ENCODE measurements at places on chromosomes 3 and 15.

DNA sequence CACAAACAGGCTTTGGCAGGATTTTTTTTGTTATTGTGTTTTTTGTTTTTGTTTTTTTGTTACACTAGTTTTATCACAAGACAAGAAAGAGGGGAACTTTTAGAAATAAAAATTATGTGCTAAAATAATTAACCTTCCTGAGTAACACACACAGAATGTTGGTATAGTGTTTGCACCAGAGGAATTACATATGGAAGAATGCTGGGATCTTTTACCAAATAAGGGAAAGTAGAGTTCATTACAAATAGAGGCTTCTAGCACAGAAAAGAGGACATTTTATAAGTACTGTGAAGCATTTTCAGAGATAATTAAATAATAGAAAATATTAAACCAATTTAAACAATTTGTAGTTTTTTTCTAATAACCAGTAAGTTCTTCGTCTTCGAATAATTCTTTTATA, 116.0 kb downstream of the IGF1R start:
- no peak for DNase-seq

DNA sequence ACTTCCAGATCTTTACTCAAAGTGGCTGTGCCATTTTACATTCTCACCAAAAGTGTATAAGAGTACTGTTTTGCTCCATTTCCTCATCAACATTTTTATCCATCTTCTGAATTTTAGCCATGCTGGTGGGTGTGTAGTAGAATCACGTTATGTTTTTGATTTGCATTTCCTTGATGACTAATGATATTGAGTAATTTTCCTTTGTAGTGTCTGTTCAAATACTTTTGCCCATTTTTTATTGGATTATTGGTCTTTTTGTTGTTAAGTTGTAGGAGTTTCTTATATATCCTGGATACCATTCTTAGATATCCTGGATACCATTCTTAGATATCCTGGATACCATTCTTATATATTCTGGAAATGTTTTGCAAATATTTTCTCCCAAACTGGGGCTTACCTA, 344.9 kb downstream of the LRRC3B start:
- DNase-seq = no peak

DNA sequence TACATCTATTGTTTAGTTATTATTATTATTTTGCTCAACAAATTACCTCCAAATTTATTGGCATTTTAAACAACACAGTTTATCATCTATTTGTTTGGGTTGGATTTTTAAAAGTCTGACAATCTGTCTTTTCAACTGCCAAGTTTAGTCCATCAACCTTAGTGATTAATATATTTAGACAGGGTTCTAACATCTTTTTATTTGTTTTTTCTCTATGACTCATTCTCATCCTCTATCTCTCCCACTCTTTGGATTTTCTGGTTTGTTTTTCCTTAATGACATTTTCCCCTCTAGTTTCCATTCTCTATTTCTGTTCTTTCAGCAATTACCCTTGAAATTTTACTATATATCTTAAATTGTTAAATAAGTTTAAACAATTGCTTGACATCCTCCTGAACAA, 41.9 kb downstream of the EMC4 start:
- DNase-seq = no peak

- DNase-seq = no peak
Measured at GRCh38 chr3:133991209-133991608, 38.5 kb downstream of the SLCO2A1 start.

- DNase-seq = peak; percentile 42
Measured at GRCh38 chr15:40282147-40282868, 556 bp downstream of the ANKRD63 start.

GRCh38 chr3:52018319-52019000, 22.8 kb upstream of the RPL29 start:
- DNase-seq = no peak

DNA sequence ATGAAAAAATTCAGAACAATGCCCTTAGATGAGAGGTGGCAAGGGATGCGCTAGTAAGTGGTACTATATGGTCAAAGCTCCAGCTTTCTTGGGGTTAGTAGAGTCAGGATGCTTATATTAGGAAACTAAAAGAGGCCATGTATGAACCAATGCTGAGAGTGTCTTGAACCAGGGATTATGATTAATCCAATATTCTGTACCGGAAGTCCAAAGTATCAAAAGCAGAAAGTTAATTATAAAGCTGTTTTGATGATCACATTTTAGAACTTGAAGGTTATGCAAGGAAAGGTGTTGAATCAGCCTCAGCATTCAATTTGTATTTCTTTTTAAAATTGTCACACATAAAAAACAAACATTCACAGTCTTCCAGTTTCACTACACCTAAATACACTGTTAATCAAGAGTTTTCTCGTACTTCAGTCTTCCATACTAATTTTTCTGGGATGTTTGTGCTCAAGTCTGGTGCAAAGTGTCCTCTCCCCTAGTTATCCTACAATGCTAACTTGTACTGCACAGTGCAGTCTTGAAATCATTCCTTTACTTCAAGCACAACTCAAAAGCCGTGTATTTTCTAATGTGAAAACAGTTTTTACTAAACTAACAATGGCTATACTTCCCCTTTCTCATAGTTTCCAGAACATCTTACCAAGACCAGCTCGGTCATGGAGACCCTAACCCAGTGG, 10.7 kb upstream of the FAH start:
- no peak for DNase-seq

GRCh38 chr3:169510693-169511010, 152.9 kb downstream of the MECOM start:
- DNase-seq = no peak

GRCh38 chr15:31069360-31070000, 32.0 kb downstream of the TRPM1 start:
- DNase-seq = no peak

GRCh38 chr3:17183951-17184550, 299.3 kb downstream of the PLCL2 start:
- DNase-seq = no peak

DNA sequence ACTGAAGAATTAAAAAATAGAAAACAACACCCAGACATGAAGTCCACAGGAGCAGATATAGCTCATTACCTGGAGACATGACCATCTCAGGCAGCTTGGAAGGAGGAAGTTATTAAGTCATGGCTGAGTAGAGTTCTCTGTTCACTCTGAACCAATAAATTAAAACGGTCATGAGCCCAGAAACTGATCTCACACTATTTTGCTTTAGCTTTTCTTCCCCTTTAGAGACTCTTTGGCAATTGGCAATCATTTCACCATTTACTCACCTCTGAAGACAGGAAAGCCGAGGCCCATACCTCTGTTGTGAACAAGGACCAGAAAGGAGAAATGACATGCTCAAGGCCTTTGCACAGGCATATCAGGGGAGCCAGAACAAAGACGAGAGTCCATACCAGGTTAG, 26.6 kb downstream of the CLDN18 start:
- no peak for DNase-seq

Measured in NCI-H1930 (cell line).